Right hindlimb (tissue), 1 donor: ENCODE measurements at places on chromosomes 3 and 15.

DNA sequence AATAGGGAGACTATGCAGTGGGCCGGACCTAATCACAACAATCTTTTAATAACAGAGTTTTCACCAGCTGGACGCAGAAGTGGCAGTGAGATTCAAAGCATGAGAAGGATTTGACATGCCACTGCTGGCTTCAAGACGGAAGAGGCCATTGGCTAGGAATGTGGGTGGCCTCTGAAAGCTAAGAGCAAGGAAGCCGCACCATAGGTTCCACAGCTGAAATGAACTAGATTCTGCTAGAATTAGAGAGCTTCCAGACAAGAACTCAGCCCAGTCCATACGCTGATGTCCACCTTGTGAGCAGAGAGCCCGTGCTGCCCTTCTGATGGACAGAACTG lies 6.9 kb upstream of the NCBP2 start:
- DNase-seq = no peak

DNA sequence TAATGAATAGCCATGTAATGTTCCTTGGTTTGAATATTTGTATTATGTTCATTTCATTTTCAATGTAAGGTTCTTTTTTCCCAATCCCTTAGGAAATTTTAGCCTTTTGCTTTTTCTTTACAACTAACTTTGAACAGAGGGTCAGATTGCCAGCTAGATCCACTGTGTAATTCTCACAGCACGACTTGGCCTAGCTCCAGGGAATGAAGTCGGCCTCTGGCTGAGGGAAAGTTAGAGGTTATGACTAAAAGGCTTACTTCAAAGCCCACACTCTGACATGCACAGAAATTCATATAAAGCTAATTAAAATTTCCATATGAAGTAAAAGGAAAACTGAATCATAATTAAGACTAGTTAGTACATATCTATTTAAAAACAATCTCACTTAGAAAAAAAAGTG lies 38.7 kb downstream of the ROBO1 start:
- peak; percentile 72 for DNase-seq

DNA sequence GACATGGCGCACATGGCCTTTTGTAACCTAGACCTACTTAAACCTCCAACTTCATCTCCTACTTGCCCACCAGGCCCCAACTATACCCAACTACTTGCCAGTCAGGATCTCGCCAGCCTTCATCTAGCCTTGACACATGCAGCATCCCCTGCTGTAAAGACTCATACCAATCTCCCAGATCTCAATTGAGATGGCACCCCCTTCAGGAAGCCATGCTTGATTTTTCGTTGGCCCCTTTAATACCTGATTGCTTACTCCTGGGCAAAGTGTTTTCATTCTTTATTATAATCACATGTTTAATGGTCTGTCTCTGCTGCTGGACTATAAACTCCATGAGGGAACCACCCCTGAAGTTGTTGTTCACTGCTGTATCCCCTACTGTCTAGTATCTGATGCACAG lies 150.8 kb downstream of the SOX2 start:
- no peak for DNase-seq

DNA sequence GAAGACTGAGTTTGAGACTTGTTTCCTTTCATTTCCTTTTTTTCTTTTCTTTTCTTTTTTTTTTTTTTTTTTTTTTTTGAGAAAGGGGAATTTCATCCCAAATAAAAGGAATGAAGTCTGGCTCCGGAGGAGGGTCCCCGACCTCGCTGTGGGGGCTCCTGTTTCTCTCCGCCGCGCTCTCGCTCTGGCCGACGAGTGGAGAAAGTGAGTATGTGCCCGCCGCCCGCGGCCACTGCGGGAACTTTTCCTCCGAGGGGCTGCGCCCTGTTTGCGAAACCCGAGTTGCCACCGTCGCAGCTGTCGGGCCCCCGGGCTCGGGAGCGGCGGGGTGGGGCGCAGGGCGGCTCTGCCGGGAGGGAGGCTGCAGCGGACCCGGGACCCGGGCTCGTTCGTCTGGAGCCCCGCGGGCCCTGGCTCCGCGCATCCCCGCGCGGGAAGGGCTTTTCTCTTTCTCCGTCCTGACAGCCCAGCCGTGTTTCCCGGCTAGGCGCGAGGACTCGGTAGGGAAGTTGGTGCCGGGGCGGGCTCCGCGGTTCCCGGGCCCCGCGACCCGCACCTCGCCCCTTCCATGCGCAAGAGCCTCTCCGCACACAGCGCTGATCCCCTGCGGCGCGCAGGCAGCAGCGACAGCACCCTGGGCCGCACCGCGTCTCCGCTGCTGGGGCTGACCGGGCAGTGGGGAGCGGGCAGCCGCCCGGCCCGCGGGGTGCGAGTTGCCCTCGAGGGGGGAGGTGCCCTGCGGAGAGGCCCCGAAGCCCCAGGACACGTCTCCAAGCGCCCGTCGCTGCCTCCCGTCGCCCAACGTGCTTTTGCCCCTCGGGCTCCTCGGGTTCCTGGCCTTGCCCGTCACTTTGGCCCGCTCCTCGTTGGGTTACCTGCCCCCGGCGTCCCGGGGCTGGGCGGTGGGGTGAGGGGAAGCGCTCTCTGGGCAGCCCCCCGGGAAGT lies 1.4 kb downstream of the IGF1R start:
- DNase-seq = peak; percentile 70

DNA sequence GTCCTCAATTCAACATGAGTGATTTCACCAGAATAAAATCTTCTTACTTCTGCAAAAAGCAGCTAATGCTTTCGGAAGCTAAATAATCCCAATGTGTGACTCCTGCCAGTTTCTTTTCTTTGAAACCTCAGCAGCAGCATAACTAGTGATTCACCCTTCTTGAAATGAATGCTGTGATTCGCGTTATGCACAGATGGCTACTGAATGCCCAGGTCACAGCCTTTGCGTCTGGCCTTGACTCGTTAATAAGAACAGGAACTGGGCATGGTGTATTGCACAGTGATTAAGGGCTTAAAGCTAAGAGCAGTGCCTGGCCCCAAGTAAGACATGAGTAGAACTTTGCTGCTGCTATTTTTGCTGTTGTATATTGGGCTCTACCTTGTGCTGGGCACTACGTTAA lies 19.0 kb downstream of the CGNL1 start:
- DNase-seq = no peak

GRCh38 chr3:50532062-50532705 lies 28.8 kb upstream of the CACNA2D2 start:
- no peak for DNase-seq

GRCh38 chr3:134052370-134052769 lies 22.6 kb upstream of the SLCO2A1 start:
- no peak for DNase-seq

- no peak for DNase-seq
These were observed 16.3 kb downstream of the SLC9A9 start for GRCh38 chr3:143831994-143832393.

DNA sequence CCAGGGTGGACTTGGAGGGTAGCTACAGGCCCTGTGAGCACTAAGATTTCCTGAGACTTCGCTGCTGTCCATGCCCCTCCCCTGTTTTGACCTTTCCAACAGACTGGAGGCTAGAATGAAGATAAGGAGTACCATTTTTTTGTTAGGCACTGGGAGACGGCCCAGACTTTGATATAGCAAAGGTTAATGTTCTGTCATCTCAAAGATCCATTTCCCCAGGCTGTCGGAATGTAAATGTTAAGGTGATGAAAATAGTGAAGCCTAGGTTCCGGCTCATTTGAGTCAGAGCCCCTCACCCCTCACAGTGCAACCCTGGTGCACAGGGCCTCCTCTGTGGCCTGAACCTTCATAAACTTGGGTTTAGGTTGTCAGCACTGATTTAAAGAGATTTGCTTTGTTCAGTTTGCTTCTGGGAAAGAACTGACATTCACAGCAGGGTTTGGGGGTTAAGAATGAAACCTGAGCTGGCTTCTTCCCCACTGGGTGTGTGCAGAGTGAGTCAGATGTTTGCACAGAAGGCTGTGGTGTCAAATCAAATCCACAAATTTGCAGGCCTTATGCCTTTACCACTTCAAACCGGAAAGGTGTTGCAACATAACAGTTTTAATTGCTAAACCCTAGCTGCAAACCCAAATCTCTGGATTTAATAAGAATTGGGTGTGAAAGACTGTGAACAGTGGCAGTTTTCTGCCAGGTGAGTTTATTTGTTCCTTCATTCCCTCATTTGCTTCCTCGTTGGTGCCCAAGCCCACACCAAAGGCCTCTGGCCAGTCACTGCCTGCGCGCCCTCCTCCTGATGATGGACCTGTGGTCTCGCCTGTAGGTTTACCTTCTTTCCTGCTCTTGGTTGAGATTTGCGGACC lies 20.6 kb upstream of the KCTD6 start:
- no peak for DNase-seq

- DNase-seq = peak; percentile 20
These were observed 18.8 kb upstream of the PLXND1 start for GRCh38 chr3:129625072-129625874.

- DNase-seq = no peak
These were observed 25.0 kb downstream of the TCF12 start for GRCh38 chr15:56943403-56943802.

DNA sequence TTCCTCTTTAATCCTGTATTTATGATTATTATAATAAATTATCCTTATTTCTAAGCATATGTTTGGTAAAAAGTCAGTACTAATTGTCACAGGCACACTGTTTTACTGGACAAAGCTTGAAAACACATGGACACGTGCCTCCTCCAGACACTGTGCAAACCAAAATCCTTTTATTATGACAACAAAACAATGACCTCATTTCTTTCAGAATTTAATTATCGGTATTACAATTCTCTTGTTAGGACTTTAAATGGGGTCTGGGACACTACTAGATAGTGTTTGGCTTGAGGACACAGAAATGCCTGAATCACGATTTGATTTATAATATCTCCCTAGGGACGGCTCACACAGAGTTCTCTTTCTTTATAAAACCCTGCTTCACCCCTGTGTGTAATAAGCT lies 107.3 kb upstream of the IGSF10 start:
- no peak for DNase-seq

DNA sequence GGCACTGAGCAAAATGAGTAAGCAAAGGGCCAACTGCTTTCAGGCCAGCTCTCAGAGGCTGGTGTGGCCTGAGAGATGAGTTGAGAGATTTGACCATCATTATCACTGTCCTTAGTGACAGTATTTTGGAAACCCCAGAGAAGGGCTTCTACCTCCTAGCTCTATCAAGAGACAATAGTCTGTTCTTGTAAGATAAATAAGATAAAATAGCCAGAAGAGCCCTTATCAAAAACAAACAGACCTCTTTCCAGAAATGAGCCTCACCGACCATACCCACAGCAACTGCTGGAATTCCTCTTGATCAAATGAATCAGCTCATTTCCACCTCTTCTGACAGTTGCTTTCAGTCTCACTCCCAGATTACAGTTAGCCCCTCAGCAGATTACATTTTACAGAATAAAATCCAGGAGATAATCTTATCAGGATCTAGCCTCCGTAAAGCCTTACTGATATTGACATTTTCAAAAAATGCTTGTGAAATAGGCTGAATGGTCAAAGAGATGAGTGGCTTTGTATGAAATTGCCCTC lies 4.5 kb downstream of the HDC start:
- DNase-seq = no peak

DNA sequence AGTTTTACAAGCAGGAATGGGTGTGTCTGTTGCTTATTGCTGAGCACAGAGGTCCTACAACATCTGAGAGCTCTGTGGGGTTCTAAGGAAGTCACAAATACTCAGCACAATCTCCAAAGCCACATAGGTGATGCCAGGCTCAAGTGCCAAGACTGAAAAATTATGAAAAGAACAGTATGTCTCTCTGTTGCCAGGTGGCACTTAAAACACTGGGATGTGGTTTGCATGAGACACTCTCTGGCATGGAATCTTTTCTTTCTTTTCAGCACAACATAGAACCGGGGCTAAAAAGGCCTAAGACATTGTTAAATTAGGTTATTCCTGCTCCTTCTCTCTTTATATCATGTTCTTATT lies 127.3 kb upstream of the PRICKLE2 start:
- no peak for DNase-seq

GRCh38 chr15:82315519-82316246 lies 33.6 kb downstream of the GOLGA6L10 start:
- DNase-seq = no peak

DNA sequence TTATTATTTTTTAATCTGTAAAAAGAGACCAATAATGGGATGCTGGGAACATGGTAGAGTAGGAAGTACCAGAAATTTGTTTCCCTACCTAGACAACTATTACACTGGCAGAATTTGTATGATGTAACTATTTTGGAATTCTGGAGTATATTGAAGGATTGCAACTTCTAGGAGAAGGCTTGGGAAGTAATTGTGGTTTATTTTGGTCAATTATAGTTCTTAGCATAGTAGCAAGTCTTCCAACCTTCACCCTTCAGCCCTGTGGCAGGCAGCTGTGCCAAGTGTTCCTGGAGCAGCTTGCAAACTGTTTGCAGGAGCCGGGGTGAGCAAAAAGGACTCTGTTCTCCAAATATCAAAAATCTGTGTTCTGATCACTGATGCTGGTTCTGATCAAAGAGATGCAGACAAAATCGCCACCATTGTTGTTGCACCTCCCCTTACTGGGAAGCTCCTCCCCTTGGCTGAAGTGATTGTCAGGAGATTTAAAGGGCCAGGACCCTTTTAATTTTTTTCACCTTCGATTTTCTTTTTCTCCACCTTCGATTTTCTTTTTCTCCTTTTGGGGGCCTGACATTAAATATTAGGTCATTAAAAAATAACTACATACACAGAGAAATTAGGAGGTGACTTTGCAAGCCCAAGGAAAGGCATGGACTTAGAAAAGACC lies 363.3 kb downstream of the SLC9A9 start:
- no peak for DNase-seq

GRCh38 chr3:27449530-27450150 lies 34.5 kb downstream of the SLC4A7 start:
- no peak for DNase-seq

GRCh38 chr3:101640256-101640655 lies 36.7 kb downstream of the ZBTB11 start:
- DNase-seq = no peak

- no peak for DNase-seq
These were observed 42.9 kb downstream of the PXYLP1 start for GRCh38 chr3:141274411-141275031.

GRCh38 chr3:173502983-173503568 lies 105.5 kb downstream of the NLGN1 start:
- peak; percentile 37 for DNase-seq

DNA sequence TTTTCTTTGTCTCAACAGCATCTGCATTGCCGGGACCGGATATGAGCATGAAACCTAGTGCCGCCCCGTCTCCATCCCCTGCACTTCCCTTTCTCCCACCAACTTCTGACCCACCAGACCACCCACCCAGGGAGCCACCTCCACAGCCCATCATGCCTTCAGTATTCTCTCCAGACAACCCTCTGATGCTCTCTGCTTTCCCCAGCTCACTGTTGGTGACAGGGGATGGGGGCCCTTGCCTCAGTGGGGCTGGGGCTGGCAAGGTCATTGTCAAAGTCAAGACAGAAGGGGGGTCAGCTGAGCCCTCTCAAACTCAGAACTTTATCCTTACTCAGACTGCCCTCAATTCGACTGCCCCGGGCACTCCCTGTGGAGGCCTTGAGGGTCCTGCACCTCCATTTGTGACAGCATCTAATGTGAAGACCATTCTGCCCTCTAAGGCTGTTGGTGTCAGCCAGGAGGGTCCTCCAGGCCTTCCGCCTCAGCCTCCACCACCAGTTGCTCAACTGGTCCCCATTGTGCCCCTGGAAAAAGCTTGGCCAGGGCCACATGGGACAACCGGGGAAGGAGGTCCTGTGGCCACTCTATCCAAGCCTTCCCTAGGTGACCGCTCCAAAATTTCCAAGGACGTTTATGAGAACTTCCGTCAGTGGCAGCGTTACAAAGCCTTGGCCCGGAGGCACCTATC lies 5.0 kb downstream of the NUTM1 start:
- no peak for DNase-seq

GRCh38 chr15:58641660-58642059 lies 107.8 kb downstream of the ADAM10 start:
- no peak for DNase-seq

GRCh38 chr3:9681723-9682081 lies 21.9 kb upstream of the CPNE9 start:
- no peak for DNase-seq

- DNase-seq = no peak
These were observed 223.9 kb downstream of the MFSD1 start for GRCh38 chr3:159025733-159026132.
